Muscle of back (tissue), 13 donors: ENCODE measurements at places on chromosomes 1 and 21. TPM values are rescaled to one million over a fixed set of nuclear protein-coding genes. Genes with fewer than 3 reads are reported as not detected.

DNA sequence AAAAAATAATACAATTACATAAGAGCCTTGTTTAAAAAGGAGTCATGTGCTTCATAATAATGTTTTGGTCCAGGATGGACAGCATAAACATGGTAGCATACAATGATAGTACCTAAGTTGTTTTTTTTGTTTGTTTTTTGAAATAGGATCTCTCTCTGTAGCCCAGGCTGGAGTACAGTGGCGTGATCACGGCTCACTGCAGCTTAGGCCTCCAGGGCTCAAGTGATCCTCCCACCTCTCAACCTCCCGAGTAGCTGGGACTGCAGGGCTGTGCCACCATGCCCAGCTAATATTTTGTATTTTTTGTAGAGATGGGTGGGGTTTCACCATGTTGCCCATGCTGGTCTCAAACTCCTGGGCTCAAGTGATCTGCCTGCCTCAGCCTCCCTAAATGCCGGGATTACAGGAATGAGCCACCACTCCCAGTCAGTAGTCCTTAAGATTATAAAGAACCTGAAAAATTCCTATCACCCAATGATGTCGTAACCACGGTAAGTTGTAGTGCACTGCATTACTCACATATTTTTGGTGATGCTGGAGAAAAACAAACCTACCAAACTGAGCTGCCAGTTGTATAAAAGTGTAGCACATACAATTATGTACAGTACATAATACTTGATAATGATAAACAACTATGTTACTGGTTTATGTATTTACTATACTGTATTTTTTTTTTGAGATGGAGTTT is 22.4 kb upstream of the RCOR3 start:
- DNase-seq, result no peak

DNA sequence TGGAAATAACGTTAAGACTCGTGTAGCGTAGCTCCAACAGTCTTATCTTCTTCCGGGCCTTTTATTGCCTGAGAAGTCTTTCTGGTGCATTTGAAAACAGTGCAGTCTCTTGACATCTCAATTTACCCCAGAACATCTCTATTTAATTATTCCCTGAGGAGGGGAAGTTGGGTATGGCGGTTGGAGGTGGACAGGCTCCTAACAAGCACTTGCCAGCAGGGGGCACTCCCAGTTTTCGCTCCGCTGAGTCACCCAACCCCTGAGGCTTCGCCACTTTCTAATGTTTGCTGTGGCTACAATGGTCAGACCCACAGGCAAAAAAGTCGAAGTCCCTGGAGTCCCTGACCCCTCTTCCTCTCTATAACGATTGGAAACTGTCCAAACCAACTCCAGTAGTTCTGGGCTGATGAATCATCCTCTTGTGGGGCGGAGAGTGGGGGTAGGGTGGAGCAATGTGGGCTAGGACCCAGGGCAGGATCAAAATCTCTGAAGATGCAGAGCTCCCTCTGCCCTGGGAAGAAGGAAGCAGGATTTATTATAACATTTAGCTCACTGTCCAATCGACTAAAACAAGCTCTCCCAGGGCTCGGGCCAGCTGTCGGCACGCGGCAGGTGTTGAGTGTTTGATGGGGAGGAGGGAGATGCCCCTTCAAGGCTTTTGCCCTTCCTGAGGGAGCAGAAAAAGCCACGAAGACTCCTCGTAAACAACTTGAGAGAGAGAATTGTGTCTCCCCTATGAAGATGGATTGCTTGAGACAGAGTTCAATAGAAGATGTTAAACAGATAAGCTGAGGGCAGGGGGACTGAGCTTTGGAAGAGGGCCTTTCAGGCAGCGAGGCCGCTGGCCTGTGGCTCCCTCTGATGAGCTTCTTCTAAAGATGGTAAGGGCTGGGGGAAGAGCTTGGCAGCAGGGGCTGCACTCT is 85.7 kb downstream of the BRINP2 start:
- DNase-seq, result peak; percentile 21

- DNase-seq, result no peak
Measured at GRCh38 chr1:27648602-27649305, 13.8 kb upstream of the FGR start.

GRCh38 chr1:213446496-213446895 is 395.5 kb downstream of the RPS6KC1 start:
- no peak for DNase-seq

PIK3CD gene
- 3.2 TPM for polyA plus RNA-seq

- DNase-seq, result no peak
Measured at GRCh38 chr1:31657020-31657804, 12.5 kb upstream of the PEF1 start.

NTMT2 gene
- 0.71 TPM for polyA plus RNA-seq

ADCY10 gene
- 0.12 TPM for polyA plus RNA-seq

DNA sequence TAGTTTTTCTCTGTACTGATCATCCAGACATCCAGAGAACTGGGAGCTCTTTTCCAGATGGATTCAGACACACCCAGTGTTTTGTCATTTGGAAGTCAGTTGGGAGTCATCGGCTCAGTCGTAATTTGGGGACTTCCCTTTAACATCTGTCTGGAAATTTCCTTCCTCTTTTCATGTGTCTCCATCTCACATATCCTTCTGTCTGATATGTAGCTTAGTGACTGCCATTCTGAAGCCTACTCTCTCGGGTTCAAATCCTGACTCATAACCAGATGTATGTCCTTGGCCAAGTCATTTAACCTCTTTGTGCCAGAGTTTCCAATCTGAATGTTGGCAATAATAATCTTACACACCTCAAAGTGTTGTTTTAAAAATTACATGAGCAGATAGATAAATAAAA is 3.0 kb downstream of the MORC3 start:
- no peak for DNase-seq

CDK18 gene
- polyA plus RNA-seq, result 11.5 TPM

GRCh38 chr1:109240158-109241152 is 8.9 kb upstream of the CELSR2 start:
- DNase-seq, result peak; percentile 84

DCAF6 gene
- 125 TPM for polyA plus RNA-seq

- DNase-seq, result no peak
Measured at GRCh38 chr1:110601332-110601731, 4.8 kb downstream of the KCNA2 start.

DNA sequence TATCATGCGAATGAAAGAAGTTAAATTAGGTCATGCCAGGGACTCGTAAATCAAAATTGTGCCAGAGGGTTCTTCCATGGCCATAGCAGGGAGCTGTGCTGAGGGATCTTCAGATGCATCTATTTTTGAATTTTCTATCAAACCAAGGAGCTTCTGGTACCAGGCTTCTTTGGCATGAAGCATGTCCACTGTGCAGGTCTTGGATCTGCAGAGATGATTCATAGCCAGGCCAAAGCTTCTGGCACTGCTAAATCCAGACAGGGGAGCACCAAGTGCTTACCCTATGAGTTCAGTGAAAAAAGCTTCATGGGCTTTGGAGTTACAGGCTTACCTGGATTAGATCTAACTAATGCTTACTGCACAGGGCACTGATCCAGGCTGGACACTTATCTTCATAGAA is 154.2 kb upstream of the DAB1 start:
- DNase-seq, result no peak

DNA sequence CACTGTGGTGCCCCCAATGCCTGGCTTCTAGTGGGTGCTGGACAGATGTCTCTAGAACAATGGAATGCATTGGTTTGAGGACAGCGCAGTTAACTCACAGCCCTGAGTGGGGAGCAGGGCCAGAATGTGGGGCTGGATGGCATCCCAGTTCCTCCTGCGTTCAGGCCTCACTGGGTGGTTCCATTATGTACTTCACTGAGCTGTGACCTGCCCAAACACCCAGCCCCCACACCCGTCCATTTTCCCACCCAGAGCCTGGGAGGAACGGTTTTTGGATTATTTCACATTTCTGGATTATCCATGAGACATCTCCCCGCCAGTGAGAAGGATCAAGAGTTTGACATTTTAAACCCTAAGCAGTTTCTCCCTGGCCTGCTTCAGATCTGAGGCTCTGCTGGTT is 55.3 kb upstream of the WASF2 start:
- no peak for DNase-seq

GRCh38 chr1:168466092-168466713 is 77.6 kb downstream of the XCL2 start:
- DNase-seq, result peak; percentile 85

KAZN gene
- polyA plus RNA-seq, result 16.9 TPM

- DNase-seq, result no peak
Measured at GRCh38 chr1:83509301-83509781, 489.6 kb downstream of the TTLL7 start.

KLHDC9 gene
- 0.80 TPM for polyA plus RNA-seq

- DNase-seq, result no peak
Measured at GRCh38 chr1:84479998-84480397, 932 bp downstream of the RPF1 start.

- no peak for DNase-seq
Measured at GRCh38 chr1:169098380-169098779, 8.1 kb upstream of the ATP1B1 start.

- DNase-seq, result no peak
Measured at GRCh38 chr1:19000065-19000464, 43.6 kb upstream of the IFFO2 start.

DNA sequence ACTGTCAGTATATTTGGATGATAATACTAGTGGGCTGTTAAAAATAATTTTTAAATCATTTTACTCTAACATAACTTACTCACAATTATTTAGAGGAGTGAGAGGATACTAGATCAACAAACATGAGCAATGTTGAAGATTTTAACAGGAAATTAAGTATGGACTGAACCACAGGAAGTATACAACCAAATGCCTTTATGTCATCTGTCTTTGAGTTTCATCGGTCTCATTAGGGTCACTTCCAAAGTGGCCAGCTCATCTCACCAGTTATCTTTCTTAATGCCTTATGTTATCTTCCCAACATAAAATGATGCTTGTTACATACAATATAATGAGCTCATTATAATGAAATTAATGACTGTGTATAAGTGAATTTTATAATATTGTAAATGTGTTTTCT is 1.5 kb upstream of the RGS1 start:
- no peak for DNase-seq
